ENCODE measurements at places on chromosomes 3 and 15.

DNA sequence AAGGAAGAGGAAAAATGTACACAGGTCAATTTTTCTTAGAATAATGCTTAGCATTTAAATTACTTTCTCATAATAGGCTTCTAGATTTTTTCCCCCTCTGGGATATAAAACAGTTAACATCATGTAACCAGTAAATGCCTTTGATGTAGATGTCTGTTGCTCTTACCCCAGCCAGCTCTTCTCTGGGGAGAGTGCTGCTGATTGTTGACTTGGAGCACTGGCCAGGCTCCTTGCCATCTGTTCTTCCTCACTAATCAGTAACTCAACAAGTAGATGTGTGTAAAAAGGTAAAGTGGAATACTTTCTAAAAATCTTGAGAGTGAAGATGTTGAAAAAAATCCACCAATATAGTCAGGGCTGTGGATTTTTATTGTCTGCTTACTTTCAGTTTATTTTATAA, 42.2 kb downstream of the RIOX2 start:
- no peak for DNase-seq

DNA sequence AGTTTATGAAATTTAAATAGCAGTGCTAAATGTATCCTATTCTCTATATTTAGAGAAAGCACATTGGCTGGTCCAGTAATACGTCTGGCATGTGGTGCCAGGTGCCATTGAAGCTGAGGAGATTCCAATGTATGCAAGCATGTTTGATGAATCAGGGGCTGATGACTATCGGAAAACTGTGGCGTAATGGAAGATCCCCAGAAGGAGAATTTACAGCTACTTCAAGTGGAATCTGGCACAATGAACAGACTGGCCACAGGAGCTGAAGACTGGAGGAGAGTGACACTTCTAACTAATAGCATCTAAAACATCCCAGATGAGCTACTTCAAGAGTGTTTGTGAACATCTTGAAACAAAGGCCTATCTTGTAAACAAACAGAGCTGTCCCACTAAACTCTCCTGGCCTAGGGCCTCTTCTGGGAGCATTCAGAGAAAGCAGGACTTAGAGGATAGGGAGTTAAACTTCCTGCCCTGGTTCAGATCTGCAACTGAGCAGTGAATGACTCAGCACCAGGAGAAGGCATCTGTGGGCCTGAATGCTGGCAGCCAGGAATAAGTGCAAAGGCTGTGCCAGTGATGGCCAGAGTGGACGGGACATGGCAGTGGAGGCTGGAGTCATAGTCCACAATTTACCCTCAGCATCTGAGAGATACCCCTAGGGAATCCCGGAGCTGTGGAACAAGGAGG, 15.2 kb upstream of the ACTC1 start:
- DNase-seq, result no peak

DNA sequence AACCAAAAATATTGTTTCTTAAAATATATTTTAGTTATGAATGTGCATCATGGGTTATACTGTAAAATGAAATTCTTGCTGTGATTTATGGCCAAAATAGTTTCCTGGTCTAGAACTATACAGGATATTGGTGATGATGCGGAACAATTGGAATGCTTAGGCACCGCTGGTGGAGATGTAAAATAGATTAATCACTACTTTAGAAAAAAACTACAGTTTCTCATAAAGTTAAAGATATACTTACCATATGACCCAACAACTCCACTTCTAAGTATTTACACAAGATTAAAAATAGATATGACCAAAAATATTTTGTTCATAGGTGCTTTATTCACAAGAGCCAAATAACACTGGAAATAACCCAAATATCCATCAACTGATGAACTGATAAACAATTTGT, 126.7 kb downstream of the TUSC7 start:
- DNase-seq, result no peak

DNA sequence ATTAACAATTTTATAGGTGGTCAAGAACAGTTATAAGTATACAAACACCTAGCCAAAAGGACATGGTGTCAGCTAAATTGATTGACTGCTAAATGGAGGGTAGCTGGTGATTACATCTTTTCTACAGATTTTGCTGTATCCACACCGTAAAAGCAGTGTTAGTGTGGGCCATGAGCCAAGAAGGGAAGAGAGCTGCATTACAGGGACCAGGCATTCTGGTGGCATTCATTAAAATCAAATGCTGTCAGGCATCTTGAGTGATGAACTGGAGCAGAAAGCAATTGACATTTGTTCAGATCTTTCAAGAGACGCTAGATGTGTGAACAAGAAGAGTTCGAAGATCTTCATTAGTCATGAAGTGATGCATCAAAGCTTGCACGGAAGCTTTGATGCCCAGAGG, 177.9 kb downstream of the ARPP21 start:
- no peak for DNase-seq

DNA sequence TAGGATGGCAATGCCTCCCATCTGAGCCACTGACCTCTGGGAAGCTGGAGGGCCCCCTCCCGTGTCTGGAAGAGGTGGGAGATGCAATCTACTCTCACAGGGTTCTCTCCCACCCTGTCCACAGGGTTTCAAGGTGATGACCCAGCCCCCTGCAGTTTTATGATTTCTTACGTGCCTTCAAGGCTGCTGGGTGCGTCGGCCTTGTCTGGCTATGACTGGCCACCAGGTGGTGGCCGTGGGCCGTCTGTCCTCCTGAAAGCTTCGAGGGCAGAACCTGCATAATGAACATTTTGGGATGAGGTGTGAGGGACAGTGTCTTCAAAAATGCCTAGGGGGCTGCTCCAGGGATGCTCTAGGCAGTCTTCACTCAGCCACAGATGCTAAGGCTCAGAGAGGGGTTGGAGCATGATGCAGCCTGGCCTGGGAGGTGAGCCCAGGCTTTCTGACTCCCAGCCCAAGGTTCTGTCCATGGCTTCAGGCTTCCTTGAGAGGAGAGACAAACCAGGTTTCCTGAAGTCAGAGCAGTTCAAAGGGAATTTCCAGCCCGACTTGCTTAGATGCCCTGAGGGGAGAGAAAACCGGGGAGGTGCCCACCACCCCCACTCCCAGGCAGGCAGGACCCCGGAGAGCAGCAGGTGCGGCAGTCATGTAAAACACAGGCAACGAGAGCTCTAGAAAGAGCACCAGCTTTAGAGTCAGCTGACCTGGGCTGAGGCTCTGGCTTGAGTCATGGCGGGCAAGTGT, 18.7 kb downstream of the ISG20 start:
- DNase-seq, result no peak

- DNase-seq, result no peak
These were observed 481.2 kb downstream of the FOXP1 start for GRCh38 chr3:71102111-71102983.

DNA sequence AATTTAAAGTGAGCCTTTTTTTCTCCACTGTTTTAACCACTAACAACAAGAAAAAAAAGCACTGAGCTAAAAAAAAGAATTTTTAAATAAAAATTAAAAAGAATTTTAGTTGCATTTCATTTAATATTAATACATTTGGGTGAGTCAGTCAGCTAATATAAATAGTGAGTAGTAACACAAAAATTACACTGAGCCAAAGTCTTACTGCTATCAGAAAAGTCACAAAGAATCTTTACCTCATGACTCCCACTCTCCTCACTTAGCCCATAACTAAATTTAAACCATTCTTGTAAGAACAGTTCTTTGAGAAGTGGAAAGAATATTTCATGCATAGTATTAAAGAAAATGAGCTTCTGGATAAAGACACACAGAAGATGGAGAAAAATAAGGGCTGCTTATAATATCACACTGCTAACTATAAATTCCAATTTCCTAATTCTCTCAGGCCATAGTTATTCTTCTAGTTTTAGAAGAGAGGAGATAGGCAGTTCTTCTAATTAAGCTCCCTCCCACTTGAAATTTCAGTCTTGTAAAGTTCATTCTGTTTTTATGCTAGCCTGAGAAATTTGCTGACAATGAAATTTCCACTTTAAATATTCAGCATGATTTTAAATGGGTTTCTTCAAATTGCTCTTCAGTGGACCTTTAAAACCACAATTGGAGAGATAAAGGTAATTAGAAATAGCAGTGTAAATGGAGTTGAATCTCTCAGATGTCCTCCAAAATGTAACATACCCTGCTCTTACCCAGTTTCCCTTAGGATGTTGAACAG, 17.6 kb downstream of the SHQ1 start:
- no peak for DNase-seq

GRCh38 chr3:86996261-86996955, 5.5 kb upstream of the VGLL3 start:
- DNase-seq, result no peak

DNA sequence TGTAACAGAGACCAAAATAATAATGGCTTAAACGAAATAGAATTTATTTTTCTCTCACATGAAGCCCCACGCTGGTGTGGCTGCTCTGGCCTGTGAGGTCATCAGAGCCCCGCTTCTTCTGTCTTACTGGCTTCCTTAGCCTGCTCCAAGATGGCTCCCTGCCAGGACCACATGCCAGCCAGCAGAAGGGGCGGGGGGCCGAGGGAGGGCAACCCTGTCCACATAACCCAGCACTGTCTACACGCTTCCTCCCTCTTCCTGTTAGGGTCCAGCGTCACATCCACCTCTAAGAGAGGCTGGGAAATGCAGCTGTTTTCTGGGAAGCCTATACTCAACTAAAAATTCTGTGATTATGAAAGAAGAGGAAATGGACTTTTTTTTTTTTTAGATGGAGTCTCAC, 107.9 kb upstream of the DLG1 start:
- no peak for DNase-seq

GRCh38 chr3:57961177-57961827, 46.9 kb upstream of the FLNB start:
- DNase-seq, result no peak

GRCh38 chr3:162534431-162534830, 1037.8 kb downstream of the OTOL1 start:
- no peak for DNase-seq

GRCh38 chr15:69675731-69676130, 223.1 kb downstream of the RPLP1 start:
- no peak for DNase-seq

- DNase-seq, result no peak
These were observed 8.7 kb downstream of the BTD start for GRCh38 chr3:15610082-15610759.

- DNase-seq, result no peak
These were observed 16.1 kb downstream of the FGF7 start for GRCh38 chr15:49438962-49439631.

- no peak for DNase-seq
These were observed 62.7 kb upstream of the MYZAP start for GRCh38 chr15:57528940-57529565.

DNA sequence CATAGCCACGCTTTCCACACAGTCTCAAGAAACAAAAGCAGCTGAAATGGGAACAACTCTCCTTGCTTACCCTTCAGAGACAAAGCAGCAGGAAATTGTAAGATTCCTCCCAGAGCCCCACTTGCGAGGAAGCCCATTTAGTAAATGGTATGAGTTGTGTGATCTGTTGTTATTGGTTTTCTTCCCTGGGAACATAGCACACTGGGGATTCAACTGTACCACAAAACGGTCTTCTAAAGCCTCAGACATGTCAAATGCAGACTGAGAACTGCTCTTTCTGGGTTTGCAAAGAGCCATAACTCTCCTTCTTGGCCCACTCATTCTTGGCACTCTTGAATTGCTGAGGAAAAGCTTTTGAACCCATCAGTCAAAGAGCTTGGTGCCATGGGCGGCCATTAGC, 101.0 kb upstream of the COL8A1 start:
- no peak for DNase-seq

Measured in NCI-H1436 (cell line).